ENCODE measurements at places on chromosomes 5 and 9.

- no peak for DNase-seq
Observed at GRCh38 chr5:146048994-146049703, 56.2 kb downstream of the PLAC8L1 start.

DNA sequence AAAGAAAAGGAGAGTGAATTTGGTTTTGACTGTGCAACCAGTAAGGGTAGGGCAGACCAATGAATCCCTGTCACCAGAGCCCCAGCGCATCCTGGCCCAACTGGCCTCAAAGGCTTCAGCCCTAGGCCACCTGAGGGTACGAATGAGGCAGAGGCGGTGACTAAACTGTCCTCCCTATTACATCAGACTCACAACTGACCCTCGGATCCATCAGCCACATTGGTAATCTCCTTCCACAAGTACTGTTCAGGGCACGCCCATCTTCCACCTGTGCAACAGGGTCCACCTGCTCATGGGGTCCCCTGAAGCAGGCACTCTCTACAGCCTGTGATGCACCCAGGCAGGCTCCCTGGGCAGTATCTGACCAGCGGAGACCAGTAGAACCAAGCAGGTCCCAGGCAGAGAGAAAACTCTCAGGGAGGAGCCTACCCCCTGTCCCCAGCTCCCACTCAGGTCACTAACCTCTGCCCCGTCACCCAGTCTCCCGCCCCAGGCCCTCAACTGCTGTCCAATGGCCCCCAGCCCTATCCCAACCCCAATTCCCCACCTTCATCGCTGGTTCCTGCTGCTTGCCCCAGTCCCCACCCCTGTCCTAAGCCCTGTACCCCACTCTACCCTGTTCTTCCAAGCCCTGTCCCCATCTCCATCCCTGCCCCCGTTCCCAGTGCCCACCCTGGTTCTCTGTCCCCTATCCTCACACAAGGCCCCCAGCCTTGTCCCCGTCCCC is 904 bp downstream of the EDF1 start:
- DNase-seq: no peak

DNA sequence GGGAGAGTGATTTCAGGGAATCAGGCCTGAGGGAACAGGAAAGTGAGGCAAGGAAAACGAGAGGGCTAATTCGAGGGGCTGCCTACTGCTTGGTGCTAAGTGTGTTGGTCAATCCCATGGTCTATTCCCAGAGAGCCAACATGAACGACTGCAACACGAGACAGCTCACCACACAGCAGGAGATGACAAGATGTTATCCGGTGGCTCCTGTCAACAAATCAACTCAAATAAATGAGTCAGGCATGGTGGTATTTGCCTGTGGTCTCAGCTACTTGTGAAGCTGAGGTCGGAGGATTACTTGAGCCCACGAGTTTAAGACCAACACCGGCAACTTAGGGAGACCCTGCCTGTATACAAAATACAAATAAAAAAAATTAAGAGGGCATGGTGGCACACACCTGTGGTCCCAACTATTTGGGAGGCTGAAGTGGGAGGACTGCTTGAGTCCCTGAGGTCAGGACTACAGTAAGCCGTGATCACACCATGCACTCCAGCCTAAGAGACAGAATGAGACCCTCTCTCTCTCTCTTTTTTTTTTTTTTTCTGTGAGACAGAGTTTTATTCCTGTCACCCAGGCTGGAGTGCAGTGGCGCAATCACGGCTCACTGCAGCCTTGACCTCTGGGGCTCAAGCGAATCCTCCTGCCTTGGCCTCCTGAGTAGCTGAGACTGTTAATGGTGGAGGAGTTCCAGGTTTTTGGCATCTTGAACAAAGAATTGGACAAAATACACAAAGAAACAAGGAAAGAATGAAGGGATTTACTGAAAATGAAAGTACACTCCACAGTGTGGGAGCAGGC is 9.0 kb upstream of the FAF2 start:
- no peak for DNase-seq

DNA sequence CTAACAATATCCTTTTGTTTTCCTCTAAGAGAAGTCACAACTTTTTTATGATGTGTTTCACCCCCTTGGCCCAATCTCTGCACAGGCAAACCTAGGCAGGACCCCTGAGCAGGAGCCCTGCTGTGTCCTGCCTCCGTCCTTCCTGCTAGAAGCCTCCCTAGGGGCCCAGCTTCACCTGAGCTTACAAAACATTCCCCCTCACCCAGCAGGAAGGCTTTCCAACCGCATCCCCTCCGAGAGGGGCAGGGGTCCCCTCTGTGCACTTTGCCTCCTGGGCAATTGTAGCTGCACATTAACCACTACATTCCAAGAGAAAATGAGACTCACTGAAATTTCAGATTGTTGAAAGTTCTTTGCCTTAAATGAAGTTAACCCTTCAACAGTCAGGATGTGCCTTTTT is 176.2 kb downstream of the IRX2 start:
- DNase-seq: no peak

Measured in epithelial cell of prostate (primary cell).